ENCODE measurements at places on chromosomes 6 and 20.
A peak's percentile ranks its signal among the peaks of the same experiment; 100 is the strongest.

GRCh38 chr6:108998485-108998884 is 96.2 kb downstream of the SESN1 start:
- no peak for DNase-seq

GRCh38 chr6:166162599-166163342 is 4.9 kb downstream of the TBXT start:
- peak; percentile 61 for DNase-seq

DNA sequence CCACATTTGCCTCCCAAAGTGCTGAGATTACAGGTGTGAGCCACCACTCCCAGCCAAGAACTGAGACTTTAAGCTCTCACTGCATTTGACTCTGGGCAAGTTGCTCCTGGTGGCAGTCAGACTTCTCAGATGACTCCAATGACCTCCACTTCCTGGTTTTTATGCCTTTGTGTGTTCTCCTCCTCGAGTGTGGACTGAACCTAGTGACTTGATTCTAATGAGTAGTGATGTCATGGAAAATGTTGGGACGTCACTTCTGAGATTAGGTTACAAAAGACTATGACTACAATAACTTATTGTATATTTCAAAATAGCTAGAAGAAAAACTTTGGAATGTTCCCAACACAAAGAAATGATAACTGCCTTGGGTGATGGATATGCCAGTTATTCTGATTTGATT is 12.0 kb downstream of the SPINT3 start:
- no peak for DNase-seq

DNA sequence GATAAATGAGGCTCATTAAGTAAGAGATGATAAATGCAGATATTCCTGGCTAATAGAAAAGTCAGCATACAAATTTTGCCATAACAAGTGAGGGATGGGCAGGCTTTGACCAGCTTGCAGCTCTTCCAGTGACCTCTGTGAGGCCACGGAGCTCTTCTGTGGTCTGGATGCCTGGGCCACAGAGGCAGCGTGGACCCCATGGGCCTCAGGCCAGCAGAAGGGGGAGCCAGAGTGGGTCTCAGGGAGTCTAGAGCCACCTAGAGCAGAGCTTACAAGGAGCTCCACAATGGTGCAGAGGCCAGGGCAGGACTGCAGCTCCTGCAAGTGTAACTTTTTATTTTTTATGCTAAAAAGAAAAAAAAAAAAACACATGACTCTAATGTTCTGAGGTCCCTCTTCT is 165.1 kb downstream of the ARID1B start:
- DNase-seq, result no peak

- DNase-seq, result no peak
Observed at GRCh38 chr6:109143191-109143590, 47.9 kb downstream of the CEP57L1 start.

GRCh38 chr6:33028220-33028849 is 18.9 kb upstream of the HLA-DOA start:
- no peak for DNase-seq
